ENCODE measurements at places on chromosomes 5 and 9. TPM values are rescaled to one million over a fixed set of nuclear protein-coding genes. Genes with fewer than 3 reads are reported as not detected.

Gene GDNF
- not detected for total RNA-seq

Gene COX7C
- total RNA-seq: 264 TPM

- no peak for DNase-seq
These were observed 20.1 kb downstream of the TMEM268 start for GRCh38 chr9:114631166-114631565.

- no peak for DNase-seq
These were observed 50.4 kb downstream of the CYSTM1 start for GRCh38 chr5:140225396-140225795.
